Hematopoietic multipotent progenitor cell treated with erythropoietin and hydrocortisone succinate and interleukin-3 and kit ligand, for 15 days (in vitro differentiated cells): ENCODE measurements at places on chromosomes 2 and 18.

DNA sequence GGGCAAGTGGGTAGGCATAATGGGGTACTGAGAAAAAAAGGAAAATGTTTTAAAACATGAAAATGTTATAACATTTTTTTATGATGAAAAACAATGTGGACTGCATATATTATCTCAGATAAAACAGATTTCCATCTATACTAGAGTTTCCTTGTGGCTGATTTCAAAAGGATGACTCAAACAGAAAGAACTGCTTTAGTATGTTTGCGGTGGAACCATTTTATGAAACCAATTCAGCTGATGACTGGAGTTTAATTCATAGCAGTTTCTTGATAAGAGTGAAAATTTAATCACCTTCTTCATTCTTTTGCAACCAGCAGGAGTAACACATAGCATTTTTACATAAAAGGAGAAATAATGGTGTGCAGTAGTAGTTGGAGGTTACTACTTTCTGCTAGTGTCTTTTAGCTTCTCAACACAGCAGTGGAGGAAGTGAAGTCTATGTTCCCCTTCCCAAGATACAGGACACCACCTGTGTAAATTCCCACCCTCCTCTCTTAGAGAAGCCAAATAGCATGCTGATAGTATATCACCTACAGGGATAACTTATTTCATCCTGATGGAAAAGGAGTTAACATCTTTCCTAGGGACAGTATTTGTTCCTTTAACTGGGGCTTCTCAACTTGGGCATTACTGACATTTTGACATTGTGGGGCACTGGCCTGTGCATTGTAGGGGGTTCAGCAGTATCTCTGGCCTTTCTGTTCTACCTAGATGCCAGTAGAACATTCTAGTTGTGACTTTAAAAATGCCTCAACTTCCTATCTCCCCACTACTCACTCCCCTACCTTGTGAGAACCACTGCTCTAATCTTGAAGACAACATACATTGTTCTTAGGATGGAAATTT, 29.9 kb downstream of the PELI1 start:
- DNase-seq = no peak

GRCh38 chr18:46414863-46415262, 242.2 kb downstream of the LOXHD1 start:
- no peak for DNase-seq

DNA sequence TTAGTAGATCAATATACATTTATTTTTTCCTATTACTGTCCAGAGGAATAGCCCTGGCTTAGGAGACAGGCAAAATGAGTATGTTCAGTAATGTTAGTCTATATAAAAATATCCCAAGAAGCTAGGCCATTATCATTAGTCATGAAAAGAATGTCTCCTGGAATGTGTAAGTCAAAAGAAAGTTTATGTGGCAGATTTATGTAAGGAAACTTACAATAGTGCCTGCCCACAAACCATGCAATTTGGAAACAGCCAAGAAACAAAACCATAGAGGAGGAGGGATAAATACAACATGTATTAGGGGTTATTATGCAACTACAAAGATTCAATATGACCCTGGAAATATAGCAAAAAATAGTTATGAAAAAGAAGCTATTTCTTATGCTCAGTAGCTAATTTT, 96.3 kb downstream of the NOL4 start:
- DNase-seq = no peak

GRCh38 chr2:224670203-224670602, 46.0 kb downstream of the CCDC195 start:
- no peak for DNase-seq

DNA sequence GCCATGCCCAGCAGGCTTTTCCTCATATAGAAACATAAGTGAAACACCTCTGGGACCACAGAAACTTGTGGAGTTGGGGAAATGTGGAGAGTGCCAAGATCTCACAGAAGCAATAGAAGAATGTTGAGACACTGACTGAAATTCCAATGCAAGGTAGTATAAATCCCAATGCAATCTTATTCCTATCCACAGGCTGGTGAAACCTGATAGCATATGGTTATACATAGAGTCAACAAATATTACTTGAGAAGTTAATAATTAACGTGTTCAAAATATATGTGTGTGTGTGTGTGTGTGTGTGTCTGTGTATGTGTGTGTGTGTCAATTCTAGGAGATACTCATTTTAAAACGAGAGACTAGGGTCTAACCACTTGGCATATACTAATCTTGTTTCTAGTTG, 776.8 kb upstream of the ACVR2A start:
- DNase-seq = no peak
